Body of pancreas (tissue), 4 donors: ENCODE measurements at places on chromosomes 3 and 15. TPM values are rescaled to one million over a fixed set of nuclear protein-coding genes. Genes with fewer than 3 reads are reported as not detected.

DNA sequence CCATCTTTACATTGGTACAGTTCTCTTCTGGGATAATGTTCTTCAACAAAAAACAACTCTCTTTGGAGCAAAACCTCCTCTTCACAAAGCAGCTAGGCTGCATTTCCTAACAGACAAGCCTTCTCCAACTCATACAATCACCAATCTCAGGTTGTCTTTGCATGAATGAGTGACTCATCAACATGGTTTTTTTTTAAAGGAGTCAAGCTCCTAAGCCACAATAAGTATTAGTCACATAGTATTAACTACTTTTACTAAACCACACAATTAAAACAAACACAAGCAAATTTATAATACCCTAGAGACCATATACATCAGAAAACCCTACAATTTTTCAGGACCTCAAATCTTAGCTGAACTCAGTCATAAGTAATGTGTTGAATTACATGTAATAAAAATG, 137.4 kb downstream of the TBC1D5 start:
- DNase-seq, result no peak

GRCh38 chr15:39618063-39618823, 37.4 kb downstream of the THBS1 start:
- DNase-seq, result no peak

- no peak for DNase-seq
Observed at GRCh38 chr3:54822206-54822605, 105.7 kb downstream of the LRTM1 start.

- peak; percentile 44 for DNase-seq
Observed at GRCh38 chr15:47718497-47719437, 1.5 kb downstream of the SEMA6D start.

- peak; percentile 79 for DNase-seq
Observed at GRCh38 chr3:53845103-53845880, 927 bp downstream of the CHDH start.

DNA sequence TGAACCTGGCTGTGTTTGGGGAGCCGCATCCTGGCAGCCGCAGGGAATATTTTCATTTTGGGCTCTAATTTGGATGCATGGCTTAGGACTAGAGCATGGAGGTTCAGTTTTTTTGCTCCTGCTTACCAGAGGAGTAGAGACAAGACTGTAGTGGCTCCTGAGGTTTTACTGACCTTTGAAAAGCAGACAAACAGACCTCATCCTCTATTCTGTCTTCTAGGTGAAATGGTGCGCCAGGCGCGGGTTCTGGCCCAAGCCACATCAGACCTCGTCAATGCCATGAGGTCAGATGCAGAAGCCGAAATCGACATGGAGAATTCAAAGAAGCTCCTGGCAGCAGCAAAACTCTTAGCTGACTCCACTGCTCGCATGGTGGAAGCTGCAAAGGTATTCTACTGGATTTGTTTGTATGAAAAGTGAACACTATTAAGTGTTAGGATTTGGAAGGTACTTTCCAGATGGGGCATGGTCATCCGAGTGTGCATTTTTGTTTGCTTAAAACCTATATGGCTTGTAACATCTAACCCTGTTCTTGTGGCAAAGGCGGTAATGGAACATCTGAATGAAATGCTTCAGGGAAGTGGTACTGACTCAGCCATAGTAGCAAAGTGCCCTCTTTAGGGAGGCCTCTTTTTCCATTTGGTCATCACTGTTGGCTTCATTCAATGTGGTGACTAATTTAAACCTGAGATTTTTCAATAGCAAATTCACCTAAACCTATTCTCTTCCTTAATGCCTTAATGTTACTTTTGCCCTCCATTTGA, 330.7 kb upstream of the TPM1 start:
- no peak for DNase-seq

DNA sequence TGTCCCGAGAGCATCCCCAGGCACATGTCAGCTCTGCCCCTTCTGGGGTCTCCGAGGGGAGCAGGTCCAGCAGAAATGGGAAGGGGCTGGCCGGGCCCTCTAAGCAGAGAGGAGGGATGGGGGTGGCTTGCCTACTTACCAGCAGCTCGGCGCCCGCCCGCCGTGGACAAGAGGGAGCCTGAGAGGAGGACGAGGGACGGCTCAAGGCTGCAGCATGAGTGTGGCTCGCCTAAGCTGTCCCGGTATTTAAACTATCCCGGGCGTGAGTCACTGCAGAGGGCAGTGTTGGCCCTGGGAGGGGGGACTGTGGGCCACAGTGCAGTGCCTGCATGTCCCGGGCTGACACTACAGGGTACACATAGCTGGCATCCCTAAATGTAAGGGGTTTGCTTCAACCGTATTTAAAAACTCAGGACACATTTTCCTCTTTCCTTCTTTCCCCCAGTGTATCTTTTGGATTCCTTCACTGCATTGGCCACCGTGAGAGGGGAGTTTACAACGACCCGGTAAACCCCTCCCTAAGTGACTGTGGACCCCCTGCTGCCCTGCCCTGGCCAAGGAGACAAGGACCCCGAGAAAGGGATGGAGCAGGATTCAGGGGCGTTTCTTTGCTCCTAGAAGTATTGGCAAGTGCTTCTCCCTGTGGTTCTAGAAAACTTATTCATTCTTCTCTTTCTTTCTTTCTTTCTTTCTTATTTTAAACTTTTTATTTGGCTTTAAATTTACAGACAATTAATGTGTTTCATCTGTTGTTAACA, at the start of gene LRRC15:
Gene LRRC15, minus strand, starts transcription at position 222 of the 758 bp plus-strand sequence. CDS start 8,700 bp downstream, outside the sequence.
- DNase-seq, result peak; percentile 22

- no peak for DNase-seq
Observed at GRCh38 chr3:172541945-172542488, 18.8 kb upstream of the TNFSF10 start.

GRCh38 chr15:40287505-40287904, 4.6 kb upstream of the ANKRD63 start:
- DNase-seq, result no peak

- DNase-seq, result peak; percentile 43
Observed at GRCh38 chr3:146187334-146187950, 26.5 kb upstream of the PLOD2 start.

DNA sequence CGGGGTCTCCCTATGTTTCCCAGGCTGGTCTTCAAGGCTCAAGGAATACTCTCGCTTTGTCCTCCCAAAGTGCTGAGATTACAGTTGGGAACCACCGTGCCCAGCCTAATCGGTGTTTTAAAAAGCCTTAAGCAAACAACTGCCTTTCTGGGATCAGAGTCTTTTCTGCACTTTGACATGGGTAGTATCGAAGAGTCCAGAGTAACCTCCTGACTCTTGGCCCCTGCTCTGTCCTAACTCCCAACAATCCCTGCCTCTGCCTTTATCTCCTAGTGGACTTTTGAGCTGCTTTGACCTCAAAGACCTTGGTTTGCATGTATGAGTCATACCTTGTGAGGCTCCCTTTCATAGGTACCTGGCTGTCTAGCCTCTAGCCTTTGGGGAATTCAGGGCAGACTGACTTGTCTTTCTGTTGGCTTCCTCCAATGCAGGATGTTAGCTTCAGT, 21.0 kb upstream of the HACD2 start:
- no peak for DNase-seq

- no peak for DNase-seq
Observed at GRCh38 chr3:63128380-63128779, 149.7 kb upstream of the SYNPR start.

GRCh38 chr3:100429187-100429716, 27.9 kb downstream of the LNP1 start:
- no peak for DNase-seq

DNA sequence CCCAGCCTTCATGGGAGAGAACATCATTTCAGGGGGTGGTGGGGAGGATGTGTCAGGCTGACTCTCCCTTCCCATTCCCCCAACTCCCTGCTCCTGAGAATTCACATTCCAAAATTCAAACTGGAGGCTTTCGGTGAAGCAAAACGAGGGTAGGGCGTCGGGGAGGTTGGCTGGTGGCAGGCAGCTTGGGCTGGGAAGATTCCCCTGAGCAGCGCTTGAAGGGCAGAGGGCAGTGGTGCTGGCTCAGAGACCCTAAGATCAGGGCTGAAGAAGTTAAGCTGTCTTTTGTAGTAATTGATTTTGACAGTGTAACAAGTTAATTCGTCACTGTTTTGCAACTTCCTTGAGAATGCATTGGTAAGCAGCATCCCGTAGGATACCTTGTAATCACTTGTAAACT, 187.8 kb downstream of the RAB11A start:
- DNase-seq, result no peak

DNA sequence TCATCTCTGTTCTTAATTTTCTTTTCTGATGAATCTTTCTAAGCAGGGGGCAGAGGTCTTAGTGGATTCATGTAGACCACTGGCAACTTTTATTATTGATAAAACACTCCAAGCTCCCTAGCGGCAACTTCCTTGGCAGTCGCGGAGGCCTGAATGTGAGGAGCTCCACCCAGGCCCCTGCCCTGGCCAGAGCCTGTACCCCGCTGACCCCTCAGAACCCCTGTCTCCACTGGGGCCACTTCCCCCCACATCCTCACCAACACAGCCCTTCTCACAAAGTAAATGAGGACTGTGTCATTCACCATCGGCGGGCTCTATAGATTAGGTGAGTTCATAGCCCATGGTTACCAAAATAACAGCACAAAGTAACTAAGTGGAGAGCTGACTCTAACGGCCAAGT, 111.6 kb downstream of the TPRA1 start:
- DNase-seq, result no peak

GRCh38 chr15:58546635-58547627, 115.1 kb downstream of the LIPC start:
- peak; percentile 58 for DNase-seq

- no peak for DNase-seq
Observed at GRCh38 chr15:56469483-56469882, 4.5 kb upstream of the MNS1 start.

SLC12A8 gene
- 30.0 TPM for total RNA-seq

NR2F2 gene
- total RNA-seq, result 13.5 TPM

ANKRD34C gene
- total RNA-seq, result under 0.01 TPM

GOLGA6L4 gene
- 6.3 TPM for total RNA-seq

PRKAR2A gene
- 32.0 TPM for total RNA-seq

GOLGA6B gene
- total RNA-seq, result not detected

ERC2 gene
- 4.7 TPM for total RNA-seq

RARB gene
- total RNA-seq, result 1.8 TPM

SORD gene
- total RNA-seq, result 9.3 TPM

LRRK1 gene
- total RNA-seq, result 14.0 TPM
